ENCODE measurements at places on chromosomes 4 and X.

- DNase-seq, result no peak
Observed at GRCh38 chr4:122824616-122825015, 2.0 kb upstream of the FGF2 start.

DNA sequence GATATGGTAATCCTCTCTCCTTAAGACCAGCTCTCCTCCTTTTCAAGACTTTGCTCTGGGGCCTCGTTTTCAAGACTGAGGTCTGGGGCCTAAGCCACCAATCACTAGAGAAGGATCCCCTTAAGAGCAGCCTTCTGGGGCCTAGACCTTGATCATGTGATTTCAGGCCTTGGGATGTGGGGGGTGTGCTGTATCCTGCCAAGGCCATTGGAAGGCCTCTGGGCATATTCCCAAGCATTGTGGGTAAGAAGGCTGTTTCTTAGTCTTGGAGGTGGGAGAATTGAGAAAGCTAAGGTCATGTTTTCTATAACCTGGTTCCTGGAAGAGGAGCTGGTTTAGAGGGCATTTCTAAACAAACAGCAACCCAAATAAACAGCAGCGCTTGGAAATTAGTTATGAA is 12.1 kb downstream of the TMEM164 start:
- DNase-seq, result no peak

DNA sequence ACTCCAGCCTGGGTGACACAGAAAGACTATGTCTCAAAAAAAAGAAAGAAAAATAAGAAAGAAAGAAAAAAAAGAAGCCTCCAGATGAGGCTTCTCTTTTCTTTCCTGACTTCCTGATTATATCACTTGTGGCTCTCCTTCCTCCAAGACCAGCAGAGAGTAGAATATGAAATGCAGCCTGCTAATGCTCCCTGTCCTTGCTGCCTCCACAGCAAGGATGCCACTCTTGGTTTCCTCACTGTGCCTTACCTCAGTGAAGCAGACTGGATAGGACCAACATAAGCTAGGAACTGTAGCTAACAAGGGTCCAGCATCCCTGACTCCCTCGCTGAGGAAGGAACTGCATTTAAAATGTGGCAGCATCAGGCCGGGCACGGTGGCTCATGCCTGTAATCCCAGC is 11.7 kb downstream of the SLC25A43 start:
- DNase-seq, result no peak

DNA sequence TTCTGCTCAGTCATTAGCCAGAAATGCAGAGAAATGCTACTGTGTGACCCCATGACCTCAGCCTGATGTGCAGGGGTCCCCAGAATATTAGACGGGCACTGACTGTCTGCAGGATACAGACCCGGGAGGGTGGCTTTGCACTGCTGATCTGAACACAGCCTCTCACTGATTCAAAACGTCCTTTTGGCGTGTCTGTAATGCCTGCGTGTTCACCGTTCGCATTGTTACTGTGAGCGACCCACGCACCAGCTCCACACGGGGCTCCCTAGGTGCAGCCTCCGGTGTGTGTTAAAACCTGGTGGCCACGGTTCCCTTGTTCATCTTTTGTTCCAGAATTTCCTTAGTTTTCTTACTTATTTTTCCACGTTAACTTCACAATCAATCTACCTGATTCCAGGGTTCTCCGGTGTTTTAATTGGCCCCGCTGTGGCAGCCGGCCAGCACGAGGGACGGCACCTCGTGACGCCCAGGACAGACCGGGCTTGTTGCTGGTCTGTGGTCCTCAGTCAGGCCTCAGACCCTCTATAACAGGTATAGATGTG is 32.0 kb upstream of the SPON2 start:
- no peak for DNase-seq

DNA sequence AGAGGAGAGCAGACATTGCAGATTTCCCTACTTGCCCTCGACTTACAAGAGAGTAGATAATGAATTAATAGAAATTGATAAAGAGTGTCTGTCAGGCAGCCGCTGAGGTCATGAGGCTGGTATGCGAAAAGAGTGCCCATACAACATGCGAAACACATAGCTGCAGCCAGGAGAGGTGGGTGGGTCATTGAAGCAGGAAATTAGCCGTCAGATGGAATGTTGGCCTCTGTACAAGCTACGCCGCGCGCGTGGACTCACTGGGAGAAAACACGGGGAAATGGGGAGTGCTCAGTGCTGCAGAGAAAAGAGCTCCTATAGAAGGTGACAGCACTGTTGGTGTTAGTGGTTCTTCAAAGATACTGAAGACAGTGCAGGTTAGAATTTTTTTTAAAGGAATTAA is 125.1 kb downstream of the RAPGEF2 start:
- peak; percentile 46 for DNase-seq

DNA sequence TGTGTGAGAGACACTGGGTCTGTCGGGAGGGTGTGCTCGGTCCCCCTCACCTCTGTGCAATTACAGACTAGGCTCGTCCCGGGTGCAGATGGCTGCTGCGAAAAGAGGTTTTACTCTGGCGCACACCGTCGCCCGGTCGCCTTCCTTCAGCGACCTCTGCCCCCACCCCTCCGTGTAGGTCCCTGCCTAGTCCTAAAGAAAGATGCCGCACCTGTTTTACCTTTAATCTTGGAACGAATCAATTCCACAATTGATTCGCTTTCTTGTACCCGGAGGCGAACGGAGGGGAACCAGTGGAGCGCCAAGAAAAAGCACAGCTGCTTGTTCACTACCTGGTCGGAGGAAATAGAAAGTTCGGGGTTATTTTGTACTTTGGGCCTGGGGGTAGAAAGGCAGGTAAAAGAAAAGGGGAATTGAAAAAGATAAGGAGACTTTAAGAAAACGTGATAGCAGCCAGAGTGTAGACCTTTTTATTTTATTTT is 1.2 kb downstream of the NPNT start:
- DNase-seq, result no peak

GRCh38 chr4:165294907-165295306 is 32.6 kb upstream of the MSMO1 start:
- no peak for DNase-seq

GRCh38 chrX:84666086-84666485 is 163.8 kb upstream of the HDX start:
- DNase-seq, result no peak

GRCh38 chr4:53688186-53688790 is 97.0 kb upstream of the LNX1 start:
- DNase-seq, result peak; percentile 23

GRCh38 chrX:103330681-103331288 is 746 bp downstream of the TCEAL7 start:
- DNase-seq, result no peak

- no peak for DNase-seq
Observed at GRCh38 chr4:146998157-146998556, 52.5 kb upstream of the TTC29 start.

DNA sequence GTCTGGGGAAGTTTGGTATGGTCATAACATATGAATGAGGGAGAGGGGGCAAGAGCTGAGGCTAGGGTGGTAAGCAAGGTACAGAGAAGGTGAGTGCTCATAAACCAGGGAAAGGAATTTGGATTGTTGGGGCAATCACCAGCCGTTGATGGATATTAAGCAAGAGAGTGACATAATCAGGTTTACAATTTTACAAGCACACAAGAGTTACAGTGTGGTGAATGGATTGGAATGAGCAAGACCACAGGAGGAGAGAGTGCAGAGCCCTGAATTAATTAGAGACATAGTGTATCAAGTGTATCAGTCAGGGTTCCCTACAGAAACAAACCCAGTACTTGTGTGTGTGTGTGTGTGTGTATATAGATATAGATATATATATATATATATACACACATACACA is 18.7 kb upstream of the FMR1NB start:
- no peak for DNase-seq

- no peak for DNase-seq
Observed at GRCh38 chr4:139978692-139979091, 175.3 kb downstream of the MAML3 start.

GRCh38 chr4:95889662-95890061 is 49.8 kb downstream of the PDHA2 start:
- no peak for DNase-seq

DNA sequence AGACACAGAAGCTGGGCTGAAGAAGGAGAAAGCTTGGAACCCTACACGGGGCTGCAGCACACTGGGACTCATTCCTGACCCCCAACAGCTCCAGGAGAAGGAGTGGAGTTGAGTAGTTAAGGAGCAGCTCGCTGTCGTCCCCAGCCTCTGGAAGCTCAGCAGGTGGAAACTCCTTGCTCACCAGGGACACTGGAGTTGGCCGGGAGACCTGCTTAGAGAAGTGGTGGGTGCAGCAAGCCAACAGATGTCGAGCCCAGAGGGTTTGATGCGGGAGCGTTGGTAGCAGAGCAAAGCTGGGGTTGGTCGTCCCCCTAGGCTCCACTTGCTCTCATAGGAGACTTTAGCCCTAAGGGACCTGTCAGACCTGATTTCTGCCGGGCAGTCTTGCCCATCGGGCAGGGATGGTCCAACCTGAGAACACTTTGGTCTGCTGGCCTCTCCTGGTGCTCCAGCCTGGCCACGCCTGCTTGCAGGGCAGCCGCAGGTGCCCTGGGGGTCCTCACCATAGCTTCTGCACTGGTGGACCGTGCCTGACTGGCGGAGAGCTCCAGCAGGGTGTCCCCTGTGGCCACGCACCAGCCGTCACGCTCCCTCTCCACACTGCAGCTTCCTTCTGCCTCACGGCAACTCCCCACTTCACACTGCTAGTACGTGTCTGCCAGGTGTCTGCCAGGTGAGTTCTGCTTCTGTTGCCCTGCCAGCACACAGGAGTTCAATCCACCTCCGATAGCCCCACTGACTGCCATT is 353.7 kb downstream of the GASK1B start:
- no peak for DNase-seq

GRCh38 chr4:37602454-37603069 is 83.6 kb downstream of the RELL1 start:
- no peak for DNase-seq

- DNase-seq, result no peak
Observed at GRCh38 chr4:177384856-177385397, 57.3 kb downstream of the AGA start.

- DNase-seq, result no peak
Observed at GRCh38 chr4:35325908-35326453, 918.3 kb downstream of the ARAP2 start.

GRCh38 chrX:19682712-19683331 is 167.5 kb upstream of the MAP3K15 start:
- no peak for DNase-seq

DNA sequence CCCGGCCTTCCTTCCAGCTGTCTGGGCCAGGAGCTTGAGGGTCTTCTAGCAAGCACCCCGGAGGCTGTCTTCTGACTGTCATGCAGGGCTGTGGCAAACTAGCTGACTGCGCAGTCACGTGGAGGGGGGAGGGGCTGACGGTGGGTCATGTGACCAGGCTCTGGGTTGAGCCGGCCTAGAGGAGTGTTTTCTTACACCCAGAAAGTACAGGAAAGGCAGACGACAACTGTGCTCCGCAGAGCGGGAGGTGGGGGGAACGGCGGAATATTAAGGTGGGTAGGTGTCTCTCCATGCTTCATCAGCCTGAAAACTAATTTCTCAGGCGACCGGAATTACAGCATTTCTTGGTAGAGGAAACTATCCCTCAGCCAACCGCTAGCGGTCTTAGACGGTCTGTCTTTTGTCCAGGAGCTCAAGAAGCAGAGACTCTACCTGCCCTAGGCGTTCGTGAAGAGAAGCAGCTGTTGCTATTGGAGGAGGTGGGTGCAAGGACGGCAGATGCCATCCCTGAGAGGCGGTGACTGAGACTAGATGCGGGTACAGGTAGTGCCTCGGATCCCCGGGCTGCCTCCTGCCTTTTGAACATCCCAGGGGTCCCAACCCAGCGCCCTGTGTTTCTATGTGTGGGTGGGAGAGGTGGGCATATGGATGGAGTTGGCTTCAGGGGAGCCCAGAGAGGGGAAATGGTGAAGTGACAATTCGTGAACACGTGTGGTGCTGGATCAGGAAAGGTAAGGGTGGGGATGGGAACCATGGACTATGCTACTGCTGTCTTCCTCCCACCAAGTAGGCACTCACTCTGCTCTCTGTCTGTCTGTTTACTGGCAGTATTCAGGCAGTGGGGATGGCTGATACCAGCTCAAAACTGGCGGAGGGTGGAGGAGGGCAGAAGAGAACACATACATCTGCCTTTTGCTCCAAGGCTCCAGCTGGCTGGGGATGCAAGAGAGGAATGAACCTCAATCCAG is 8.8 kb downstream of the GPRASP1 start:
- DNase-seq, result peak; percentile 62

DNA sequence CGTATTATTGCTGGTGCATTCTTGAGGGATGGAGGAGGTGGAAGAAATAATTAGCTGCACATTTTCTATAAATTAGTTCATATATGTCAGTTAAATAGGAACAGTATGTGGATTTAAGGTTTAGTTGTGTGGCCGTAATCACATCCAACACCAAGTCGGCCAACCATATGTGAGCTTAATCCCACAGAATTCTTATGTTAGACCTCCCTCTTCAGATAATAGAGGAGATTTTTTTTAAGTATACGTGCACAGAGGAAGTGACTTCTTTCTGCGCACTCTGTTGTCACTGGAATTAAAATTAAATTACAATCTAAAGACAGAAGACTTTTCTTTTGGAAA is 2.1 kb downstream of the SEPTIN11 start:
- DNase-seq, result no peak

GRCh38 chrX:55521687-55522086 is 32.0 kb upstream of the USP51 start:
- DNase-seq, result no peak

DNA sequence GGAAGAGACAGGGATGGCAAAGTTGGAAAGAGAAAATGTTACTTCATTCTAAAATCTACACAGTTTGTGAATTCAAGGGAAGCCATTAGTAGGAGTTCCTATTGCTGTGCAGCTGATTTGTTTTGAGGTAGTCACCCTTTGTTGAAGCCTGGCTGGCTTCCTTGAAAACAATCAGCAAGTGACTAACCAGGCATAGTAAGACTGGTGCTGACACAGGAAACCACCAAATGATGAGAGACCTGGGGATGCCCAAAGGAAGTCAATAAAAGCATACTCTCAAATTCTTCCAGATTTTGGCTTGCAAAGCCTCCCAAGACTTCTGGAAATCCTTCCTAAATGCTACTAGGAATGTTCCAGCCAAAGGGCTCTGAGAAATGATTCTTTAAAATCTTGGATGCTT is 23.9 kb upstream of the PRDM8 start:
- DNase-seq, result peak; percentile 40

GRCh38 chr4:83832110-83832825 is 296.4 kb downstream of the GPAT3 start:
- DNase-seq, result no peak

GRCh38 chrX:20354505-20354904 is 87.8 kb upstream of the RPS6KA3 start:
- DNase-seq, result no peak

- no peak for DNase-seq
Observed at GRCh38 chr4:13542577-13543031, 1.7 kb downstream of the NKX3-2 start.

All from RWPE1 (cell line).